ENCODE measurements at places on chromosomes 2 and 18.

DNA sequence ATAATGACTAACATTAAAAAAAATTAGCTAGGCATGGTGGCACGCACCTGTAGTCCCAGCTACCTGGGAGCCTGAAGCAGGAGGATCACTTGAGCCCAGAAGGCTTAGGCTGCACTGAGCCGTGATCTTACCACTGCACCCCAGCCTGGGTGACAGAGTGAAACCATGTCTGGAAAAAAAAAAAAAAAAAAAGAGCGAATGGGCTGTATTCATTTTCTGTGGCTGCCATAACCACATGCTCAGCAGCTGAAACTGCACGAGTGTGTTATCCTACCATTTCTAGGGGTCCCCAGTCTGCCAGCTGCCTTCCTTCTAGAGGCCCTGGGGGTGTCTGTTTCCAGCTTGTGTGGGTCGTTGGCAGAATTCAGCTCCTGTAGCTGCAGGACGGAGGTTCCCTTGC, 247.8 kb downstream of the EIPR1 start:
- no peak for DNase-seq

GRCh38 chr18:62490967-62491695, 31.7 kb upstream of the ZCCHC2 start:
- DNase-seq: no peak

- no peak for DNase-seq
Observed at GRCh38 chr2:138021154-138021553, 56.9 kb downstream of the HNMT start.

DNA sequence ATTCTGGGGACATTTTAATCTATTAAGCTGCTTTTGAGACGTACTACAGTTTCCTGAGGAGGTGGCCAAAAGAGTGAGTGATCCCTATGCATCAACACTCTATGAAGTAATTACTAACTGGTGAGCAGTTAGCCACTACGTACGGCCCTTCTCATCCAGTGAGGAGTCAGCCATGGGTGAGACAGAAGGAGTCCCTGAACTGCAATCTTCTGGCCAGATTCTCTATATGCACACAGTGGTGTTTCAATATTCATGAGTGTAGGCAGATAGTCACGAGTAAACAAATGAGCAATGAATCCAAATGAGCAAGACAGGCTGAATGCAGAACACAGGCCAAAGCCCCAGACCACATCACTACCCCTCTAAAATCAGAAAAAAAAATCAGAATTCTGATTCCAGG, 29.8 kb upstream of the TMEM214 start:
- no peak for DNase-seq

GRCh38 chr18:24934258-24934932, 417.6 kb downstream of the ZNF521 start:
- DNase-seq: no peak

- DNase-seq: no peak
Observed at GRCh38 chr18:28342231-28342630, 165.3 kb upstream of the CDH2 start.

DNA sequence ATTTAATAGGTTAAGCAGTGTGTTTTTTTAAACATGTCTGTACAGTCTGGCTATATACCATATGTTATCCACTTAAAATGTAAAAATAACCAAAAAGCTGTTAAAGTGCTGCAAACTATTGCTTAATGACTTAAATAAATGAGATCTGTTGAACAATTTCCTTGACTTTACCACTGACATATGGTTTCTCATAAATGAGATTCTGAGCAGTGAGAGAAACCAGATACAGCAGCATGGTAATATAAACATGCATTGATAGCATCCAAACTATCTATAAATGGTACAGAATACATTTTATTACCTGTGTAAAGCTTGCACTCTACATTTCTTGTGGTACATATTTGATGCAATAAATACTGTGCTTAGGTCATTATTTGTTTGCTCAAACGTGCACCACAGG, 36.3 kb upstream of the TTC21B start:
- no peak for DNase-seq

- DNase-seq: no peak
Observed at GRCh38 chr2:20299113-20299512, 51.5 kb downstream of the PUM2 start.

- DNase-seq: peak; percentile 2
Observed at GRCh38 chr18:73891572-73892421, 255.8 kb downstream of the FBXO15 start.
